Mucosa of gallbladder (tissue), 1 donor: ENCODE measurements at places on chromosomes 7 and 10.

- no peak for DNase-seq
Measured at GRCh38 chr7:37234334-37234733, 214.3 kb downstream of the ELMO1 start.

GRCh38 chr10:12583891-12584595 is 234.7 kb downstream of the CAMK1D start:
- DNase-seq: no peak

- peak; percentile 47 for DNase-seq
Measured at GRCh38 chr10:60942788-60943315, 1.1 kb downstream of the RHOBTB1 start.

DNA sequence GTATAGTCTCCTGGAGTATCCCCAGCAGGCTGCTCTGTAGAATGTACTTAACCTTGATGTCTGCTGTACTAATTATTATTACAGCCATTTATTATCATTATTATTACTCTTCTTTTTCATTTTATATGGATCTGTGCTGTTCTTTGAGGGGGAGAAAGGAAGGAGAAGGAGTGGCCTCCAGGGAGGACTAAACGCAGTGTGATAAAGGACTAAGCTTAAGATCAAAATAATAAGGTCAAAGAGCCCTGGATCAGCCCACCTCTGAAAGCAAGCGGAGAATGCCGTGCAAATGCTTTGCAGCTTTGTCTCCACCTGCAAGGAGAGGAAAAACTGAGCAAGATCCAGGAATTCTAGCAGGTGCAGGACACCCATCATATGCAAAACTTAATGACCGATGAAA is 65.3 kb downstream of the RELN start:
- DNase-seq: no peak

DNA sequence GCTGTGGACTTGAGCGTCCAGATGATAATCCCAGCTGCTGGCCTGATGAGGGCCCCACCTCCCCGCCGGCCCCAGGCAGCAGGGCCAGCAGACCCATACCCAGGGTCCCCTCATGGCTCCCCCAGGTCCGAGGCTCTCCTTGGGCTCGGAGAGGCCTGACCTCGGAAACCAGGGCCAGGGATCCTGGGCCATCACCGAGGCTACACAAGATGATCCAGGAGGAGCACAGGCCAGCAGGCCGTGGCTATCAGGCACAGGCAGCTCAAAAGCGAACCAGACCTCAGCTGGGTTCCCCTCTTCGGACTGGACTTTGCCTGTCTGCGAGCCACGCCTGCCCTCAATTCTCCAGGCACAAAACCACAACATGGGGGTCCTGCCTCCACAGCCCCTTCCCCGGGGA is 17.4 kb downstream of the PDGFA start:
- no peak for DNase-seq

GRCh38 chr7:45031829-45032228 is 31.8 kb downstream of the CCM2 start:
- DNase-seq: no peak

GRCh38 chr10:96074776-96075175 is 31.4 kb downstream of the CCNJ start:
- no peak for DNase-seq

GRCh38 chr7:26441611-26442277 is 150.1 kb downstream of the SNX10 start:
- no peak for DNase-seq
